ENCODE measurements at places on chromosomes 3 and 15.

- DNase-seq, result no peak
Measured at GRCh38 chr15:66619152-66619903, 53.5 kb upstream of the LCTL start.

DNA sequence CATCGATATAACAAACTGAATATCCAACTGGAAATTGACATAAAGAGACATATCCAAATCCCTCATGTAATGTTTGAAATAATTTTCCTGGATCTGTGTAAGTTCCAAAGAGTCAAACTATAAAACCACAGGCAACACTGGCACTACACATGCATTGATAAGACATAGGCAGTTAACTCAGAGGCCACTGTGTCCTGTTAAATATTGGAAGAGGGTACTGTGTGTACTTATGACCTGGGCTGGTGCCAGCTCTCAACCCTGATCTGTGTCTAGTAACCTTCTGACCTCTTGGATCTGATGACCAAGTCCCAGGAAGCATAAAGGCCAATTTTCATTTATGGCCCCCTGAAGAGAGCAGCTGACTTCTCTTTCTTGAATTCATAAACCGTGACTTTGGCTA lies 4.5 kb downstream of the NR1I2 start:
- DNase-seq, result no peak

- no peak for DNase-seq
Measured at GRCh38 chr15:72058585-72058984, 59.4 kb downstream of the MYO9A start.

DNA sequence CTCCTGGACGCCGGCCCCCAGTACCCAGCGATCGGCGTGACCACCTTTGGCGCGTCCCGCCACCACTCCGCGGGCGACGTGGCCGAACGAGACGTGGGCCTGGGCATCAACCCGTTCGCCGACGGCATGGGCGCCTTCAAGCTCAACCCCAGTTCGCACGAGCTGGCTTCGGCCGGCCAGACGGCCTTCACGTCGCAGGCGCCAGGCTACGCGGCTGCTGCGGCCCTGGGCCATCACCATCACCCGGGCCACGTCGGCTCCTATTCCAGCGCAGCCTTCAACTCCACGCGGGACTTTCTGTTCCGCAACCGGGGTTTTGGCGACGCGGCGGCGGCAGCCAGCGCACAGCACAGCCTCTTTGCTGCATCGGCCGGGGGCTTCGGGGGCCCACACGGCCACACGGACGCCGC lies 956 bp downstream of the ZIC1 start:
- DNase-seq, result no peak

DNA sequence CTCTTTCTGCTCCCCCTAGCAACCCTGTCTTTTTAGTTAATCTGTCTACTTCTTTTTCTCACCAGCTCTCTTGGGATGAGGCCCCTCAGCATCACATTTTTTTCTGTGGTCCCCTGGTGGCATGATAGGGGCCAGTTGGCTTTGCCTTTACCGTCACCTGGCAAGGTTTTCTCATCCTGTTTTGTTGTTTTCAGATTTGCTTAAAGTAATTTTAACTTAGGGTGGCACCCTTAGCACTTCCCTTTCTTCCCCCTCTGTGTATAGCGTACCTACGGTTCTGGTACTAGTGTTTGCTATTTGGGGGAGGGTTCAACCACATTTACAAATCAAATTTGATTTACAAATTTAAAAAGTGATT lies 35.6 kb downstream of the PDCD6IP start:
- DNase-seq, result no peak

GRCh38 chr15:89551550-89551949 lies 23.7 kb upstream of the TICRR start:
- no peak for DNase-seq

- DNase-seq, result no peak
Measured at GRCh38 chr15:77571741-77572140, 61.0 kb downstream of the LINGO1 start.

DNA sequence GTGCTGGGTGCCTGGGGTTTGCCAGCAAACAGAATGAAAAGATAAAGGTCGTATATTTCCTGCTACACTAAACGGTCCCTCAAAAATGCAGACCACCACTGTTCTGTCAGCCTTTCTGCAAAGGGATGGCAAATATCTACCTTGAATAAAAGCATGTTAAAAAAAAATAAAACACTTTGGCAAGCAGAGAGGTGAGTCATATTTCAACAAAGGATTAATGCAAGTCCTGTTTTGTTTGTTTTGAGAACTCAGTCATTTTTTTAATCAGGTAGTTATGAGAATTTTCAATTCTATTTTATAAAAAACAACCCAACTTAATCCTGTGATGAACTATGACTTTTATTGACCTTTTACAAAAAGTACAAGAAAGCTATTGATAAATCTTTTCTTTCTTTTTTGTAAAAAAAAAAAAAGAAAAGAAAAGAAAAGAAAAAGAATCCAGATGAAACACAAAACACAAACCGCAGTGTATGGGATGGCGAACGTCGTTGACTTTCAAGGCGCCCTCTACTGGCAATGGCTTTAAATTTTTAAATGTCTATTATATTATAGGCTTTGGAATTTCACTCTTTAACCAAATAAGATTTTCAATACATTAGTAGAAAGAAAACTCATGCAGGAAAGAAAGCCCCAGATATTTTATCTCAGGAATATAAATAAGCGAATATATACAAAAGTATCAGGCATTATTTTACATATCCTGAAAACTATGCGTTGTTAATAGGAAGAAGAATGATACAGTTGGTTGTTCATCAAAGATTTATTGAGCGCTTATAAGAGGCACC lies 87.8 kb downstream of the NCEH1 start:
- no peak for DNase-seq

DNA sequence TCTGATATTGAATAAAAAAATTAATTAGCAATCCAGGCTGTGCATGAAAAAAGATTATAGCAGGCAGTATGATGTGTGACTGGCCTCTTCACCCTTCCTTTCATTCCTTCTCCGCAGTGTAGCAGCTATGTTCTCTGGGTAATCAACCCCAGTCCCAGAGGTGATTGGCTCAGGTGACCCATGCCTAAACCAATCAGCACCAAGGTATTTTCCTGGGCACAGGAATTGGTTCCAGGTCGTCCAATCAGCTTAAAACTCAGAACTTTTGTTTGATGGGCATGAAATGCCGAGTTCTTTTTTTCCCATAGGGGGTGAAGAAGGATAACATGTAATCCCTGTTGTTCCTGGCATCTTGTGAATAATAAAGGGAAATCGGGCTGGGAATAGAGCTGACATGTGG lies 5.8 kb upstream of the BNC1 start:
- no peak for DNase-seq

DNA sequence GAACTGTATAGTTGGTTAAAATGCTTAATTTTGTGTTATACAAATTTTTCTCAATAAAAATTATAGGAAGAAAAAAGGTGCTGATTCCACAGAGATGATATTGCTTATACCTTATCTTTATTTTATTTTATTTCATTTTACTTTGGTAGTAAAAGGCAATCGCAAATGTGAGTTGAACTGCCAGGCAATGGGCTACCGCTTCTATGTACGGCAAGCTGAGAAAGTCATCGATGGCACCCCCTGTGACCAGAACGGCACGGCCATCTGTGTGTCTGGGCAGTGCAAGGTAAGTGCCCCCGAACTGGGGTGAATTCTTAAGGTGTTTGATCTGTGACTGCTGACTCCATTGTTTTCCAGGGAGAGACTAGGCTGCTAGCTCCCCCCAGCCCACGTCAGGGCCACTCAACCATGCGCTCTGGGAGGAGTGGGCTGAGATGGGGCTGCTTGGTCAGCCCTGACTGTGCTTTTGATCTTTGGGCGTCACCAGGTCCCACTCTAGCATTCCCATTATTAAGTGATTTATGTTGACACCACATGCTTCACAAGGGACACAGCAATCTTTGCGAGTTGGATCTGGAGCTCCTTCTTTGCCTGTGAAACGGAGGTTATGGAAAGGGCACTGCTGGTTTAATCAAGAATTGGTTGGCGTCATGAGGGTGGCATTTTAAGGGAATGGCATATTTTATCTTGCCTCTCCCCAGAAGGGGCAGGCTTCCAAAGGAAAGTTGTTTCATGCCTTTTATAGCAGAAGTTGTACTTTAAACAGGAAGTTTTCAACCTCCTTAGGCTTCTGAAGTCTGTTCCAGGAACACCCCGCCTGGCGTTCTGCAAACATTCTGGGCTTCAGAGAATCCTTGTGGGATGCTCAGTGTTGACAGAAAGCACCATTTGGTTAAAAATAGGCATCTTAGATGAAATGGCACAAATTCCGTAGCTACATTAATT lies 296.5 kb downstream of the THSD4 start:
- DNase-seq, result no peak

GRCh38 chr3:25945836-25946235 lies 155.9 kb downstream of the OXSM start:
- no peak for DNase-seq

- DNase-seq, result no peak
Measured at GRCh38 chr3:123038751-123039150, 11.2 kb upstream of the SEMA5B start.

DNA sequence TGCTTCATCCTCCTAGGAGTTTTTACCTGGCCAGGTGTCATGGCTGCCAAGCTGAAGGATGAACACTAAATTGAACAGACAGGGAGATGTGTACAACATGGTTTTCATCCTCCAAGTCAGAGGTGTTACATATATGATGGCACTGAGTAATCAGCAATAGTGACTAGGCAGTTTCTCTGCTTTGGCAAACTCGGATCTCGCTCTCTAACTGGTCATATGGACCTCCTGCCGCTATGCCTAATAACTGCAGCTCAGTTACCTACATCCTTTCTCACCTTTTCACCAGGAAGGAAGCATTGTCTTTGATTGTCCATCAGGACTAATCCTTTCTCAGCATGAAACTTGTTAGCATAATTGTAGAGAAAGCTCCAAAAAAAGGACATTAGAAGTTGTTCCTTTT lies 175.9 kb upstream of the PLSCR5 start:
- no peak for DNase-seq

- DNase-seq, result peak; percentile 86
Measured at GRCh38 chr3:153052096-153052460, 109.9 kb upstream of the RAP2B start.

DNA sequence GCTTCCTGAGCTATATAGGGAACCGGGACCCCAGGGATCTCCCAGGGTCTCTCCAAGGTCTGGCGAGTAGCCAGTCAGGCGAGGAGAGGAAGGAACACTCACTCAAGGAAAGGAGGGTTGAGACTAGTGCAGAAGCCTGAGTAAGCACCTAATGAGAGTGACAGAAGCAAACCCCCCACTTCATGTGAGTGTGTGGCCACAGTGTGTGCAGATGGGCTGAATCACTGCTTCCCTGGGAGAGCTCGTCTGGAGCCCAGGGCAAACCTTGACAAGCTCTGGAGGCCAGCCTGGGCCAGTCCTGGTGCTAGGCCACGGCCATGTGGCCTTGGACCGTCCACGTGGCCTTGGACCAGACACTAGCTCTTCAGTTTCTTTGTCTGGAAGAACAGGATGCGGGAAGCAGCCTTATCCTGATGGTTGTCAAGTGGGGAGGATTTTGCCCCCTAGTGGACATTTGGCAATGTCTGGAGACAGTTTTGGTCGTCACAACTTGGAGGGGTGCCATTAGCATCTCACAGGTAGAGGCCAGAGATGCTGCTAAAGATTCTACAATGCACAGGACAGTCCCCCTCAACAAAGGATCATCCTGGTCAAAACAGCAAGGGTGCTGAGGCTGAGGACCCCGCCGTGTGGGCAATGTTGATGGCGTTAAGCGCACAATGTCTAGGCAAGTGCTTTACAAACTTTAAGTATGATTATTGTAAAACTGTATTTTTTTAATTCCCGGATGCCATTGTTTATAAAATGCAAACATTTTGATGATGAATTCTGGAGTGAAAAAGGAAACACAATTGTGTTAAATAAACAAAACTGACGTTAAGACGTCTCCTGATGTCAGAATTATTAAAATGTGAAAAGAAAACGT lies 34.8 kb upstream of the CTSH start:
- no peak for DNase-seq

DNA sequence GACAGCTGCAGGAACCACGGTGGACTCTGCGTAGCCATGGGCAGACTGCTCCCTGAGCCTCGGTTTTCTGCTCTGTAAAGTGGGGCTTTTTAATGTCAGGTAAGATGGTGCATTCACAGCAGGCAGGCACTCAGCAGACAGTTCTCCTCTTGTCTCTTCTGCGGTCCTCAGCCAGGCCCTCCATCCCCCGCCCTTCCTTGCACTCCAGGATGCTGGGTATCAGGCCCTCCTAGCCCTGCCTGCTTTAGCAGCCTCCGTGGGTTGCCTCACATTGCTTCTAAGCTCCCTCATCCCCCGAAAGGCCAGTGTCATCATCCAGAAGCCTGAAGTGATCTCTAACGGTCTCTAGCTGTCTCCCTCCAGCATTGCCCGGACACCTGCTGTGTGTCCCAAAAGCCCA lies 115.7 kb downstream of the WNT7A start:
- no peak for DNase-seq

DNA sequence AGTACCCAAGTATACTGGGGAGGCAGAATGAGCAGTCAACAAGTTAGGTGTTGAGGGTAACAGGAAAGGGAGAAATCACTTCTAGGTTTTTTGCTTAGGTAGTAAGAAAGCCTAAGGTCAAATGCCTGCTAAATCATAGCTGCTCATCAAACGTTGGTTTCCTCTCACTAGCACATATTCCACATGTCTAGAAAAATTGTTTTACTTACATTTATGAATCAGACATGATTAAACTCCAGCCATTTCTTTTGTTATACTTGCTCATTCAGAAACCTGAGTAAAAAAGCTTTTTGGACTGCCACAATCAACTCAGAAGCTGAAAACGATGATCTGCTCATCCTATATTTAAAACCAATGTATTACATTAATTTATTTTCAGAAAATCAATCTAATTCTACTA lies 40.2 kb downstream of the SLC9A9 start:
- no peak for DNase-seq

DNA sequence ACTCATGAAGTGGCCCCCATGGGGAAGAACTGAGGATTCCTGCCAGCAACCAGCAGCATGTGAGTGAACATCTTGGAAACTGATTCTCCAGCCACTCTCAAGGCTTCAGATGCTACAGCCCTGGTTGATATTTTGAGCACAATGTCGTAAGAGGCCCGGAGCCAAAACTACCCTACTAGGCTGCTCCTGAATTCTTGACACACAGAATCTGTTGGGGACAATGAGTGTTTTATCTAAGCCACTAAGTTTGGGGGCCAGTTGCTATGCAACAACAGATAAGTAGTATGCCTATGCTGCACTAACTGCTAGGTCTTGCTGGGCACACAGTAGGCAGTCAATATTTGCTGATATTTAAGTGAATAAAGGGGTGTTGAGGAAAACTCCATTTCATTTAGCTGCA lies 89.9 kb upstream of the CHL1 start:
- DNase-seq, result no peak

DNA sequence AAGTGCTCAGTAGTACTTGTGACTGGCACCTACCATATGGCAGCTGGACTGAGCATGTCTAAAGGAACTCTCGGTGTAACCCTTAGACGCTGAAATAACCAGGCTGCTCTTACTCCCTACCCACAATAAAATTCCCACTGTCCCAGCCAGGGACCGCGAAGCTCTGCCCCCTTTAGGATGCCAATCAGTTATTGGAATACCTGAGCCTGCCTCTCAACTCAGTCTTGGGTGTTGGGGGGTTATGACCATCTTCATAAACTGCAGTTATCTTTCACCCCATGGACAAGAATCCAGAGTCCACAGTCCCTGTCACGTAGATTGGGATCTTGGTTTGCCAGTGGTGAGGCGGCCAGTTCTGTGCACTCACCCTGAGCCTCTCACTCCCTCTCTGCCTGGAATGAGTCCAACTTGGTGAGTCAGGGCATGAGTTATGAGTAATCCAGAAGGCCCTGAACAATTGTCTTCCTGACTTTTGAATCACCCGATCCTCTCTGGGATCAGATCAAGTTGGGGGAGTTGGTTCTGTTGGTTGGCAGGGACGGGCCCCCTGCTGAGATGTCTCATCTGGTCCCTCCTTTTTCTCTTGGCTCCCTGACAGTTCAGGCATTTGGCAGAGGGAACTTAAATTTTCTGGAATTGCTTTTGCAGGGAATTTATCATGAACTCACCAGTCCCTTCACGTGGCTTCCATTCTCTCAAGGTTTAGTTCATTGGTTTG lies 120.1 kb upstream of the UBE2E1 start:
- peak; percentile 90 for DNase-seq
